Prostate gland (tissue), 2 donors: ENCODE measurements at places on chromosomes 2 and 18. TPM values are rescaled to one million over a fixed set of nuclear protein-coding genes. Genes with fewer than 3 reads are reported as not detected.

- H3K4me1 ChIP-seq, result no peaks in the 10 kb centered on the region
- H3K27me3 ChIP-seq, result no peaks in the 10 kb centered on the region
- H3K36me3 ChIP-seq, result no peaks in the 10 kb centered on the region
- no peak overlapping the region for H3K27ac ChIP-seq
- H3K4me3 ChIP-seq, result no peak overlapping the region
Measured at GRCh38 chr18:2410688-2411087, 160.6 kb downstream of the METTL4 start.

- DNase-seq, result no peak
- peaks cover 3% of the 10 kb centered on the region for H3K4me1 ChIP-seq
Measured at GRCh38 chr2:240277073-240277806, 136.8 kb upstream of the OTOS start.

DNA sequence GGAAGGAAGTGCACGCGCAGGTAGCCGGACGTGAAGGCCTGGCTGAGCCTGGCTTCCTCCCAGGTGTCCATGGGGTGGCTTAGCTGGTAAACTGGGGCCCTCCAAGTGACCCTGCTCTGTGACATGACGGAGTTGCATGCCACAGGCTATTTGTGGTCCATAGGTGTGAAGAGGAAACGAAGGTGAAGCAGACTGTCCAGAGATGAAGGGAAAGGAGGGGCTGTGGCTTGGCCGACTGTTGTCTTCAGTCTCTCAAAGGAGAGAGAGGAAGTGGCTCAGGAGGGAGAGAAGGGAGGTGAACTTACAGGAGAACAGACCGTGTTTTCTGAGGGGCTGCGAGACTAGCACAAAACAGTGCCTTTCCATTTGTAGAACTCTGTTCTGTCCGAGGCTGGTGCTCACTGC is 19.3 kb downstream of the INPP5D start:
- no peaks in the 10 kb centered on the region for H3K27me3 ChIP-seq
- no peak overlapping the region for H3K27ac ChIP-seq
- DNase-seq, result no peak
- H3K36me3 ChIP-seq, result no peaks in the 10 kb centered on the region

DNA sequence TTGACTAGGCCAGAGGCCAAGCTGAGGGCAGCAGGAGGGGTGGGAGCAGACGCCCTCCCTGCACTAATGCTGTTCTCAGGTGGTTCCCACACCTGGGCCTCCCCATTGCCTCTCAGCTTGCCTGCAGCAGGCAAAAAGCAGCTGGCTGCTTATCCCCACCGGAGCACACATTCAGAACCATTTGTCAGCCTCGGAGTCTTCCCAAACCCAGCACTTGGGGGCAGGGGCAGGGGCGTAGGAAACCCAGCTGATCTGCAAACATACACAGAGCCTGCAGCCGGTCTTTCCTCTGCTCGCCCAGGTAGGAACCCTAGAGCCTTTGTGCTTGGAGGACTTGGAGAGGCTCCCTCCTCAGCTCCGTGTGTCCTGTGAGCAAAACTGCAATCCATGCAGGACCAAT is 249.8 kb downstream of the CYP26B1 start:
- H3K4me1 ChIP-seq, result no peaks in the 10 kb centered on the region
- no peak for DNase-seq
- H3K36me3 ChIP-seq, result no peaks in the 10 kb centered on the region
- no peak overlapping the region for H3K4me3 ChIP-seq
- H3K27ac ChIP-seq, result no peak overlapping the region

- H3K27ac ChIP-seq, result no peak overlapping the region
- H3K36me3 ChIP-seq, result no peaks in the 10 kb centered on the region
- H3K27me3 ChIP-seq, result no peaks in the 10 kb centered on the region
- no peak overlapping the region for H3K4me3 ChIP-seq
- no peaks in the 10 kb centered on the region for H3K4me1 ChIP-seq
- no peak for DNase-seq
Measured at GRCh38 chr2:197254776-197255530, 55.6 kb downstream of the ANKRD44 start.

- no peaks in the 10 kb centered on the region for H3K36me3 ChIP-seq
- no peak overlapping the region for H3K4me3 ChIP-seq
- no peaks in the 10 kb centered on the region for H3K27me3 ChIP-seq
- H3K4me1 ChIP-seq, result no peaks in the 10 kb centered on the region
- no peak for DNase-seq
Measured at GRCh38 chr18:79355433-79356335, 40.0 kb upstream of the NFATC1 start.

Gene GALNT13
- total RNA-seq, result 0.87 TPM

Gene GALNT3
- 24.5 TPM for total RNA-seq
